ENCODE measurements at places on chromosomes 1 and 21. TPM values are rescaled to one million over a fixed set of nuclear protein-coding genes. Genes with fewer than 3 reads are reported as not detected.

TAF13 gene
- total RNA-seq = 127 TPM

AUNIP gene
- total RNA-seq = 0.65 TPM

KLF17 gene
- 1.4 TPM for total RNA-seq

SPRR2B gene
- not detected for total RNA-seq

RCAN3 gene
- total RNA-seq = 13.2 TPM

OR2T11 gene
- not detected for total RNA-seq

VWA5B1 gene
- total RNA-seq = not detected

AKT3 gene
- 46.5 TPM for total RNA-seq

SZT2 gene
- 33.2 TPM for total RNA-seq

PLEKHN1 gene
- 0.91 TPM for total RNA-seq

ZNF683 gene
- not detected for total RNA-seq

FCGR1A gene
- total RNA-seq = not detected

RYR2 gene
- 0.43 TPM for total RNA-seq

Data from articular chondrocyte of knee joint (primary cell).